ENCODE measurements at places on chromosomes 5 and 9.

DNA sequence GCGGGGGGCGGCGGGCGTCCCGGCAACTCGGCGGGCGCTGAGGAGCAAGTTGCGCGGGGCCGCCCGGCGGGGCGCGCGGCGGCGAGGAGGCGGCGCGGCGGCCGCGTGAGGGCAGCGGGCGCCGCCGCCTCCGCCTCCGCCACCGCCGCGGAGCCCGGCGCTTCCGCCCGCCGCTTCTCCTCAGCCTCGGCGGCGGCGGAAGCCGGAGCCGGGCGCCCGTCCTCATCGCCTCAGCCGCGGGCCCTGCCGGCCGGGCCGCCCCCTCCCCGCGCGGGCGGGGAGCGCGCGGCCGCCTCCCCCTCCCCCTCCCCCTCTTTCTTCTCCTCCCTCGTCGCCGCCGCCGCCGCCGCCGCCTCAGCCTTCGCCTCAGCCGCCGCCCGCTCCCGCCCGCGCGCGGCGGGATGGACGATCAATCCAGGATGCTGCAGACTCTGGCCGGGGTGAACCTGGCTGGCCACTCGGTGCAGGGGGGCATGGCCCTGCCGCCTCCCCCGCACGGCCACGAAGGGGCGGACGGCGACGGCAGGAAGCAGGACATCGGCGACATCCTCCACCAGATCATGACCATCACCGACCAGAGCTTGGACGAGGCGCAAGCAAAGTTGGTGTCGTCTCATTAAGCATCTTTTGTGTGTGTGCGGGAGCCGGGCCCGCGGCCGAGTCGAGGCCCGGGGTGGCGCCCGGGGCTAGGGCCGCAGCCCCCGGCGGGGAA, at the start of gene PBX3:
TSS of gene PBX3 (plus strand) at position 321 of the 712 bp plus-strand sequence.
- DNase-seq: peak; percentile 62

DNA sequence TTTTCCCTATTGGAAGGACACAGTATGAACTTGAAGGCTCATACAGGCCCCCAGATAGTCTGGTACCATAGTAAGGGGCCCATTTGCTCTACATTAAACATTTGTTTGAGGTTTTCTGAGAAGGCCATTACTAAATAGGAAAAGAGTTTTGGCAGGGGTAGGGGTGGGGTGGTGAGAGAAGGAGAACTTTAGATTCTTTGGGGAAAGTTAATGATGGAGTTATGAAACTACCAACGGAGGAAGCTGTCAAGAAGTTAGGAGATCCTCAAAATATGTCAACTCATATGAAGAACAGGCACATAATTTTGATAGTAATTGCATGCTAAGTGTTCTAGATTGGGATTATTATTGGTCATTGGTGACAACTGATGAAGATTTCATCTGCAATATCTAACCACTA, 114.7 kb downstream of the TAF11L14 start:
- no peak for DNase-seq

DNA sequence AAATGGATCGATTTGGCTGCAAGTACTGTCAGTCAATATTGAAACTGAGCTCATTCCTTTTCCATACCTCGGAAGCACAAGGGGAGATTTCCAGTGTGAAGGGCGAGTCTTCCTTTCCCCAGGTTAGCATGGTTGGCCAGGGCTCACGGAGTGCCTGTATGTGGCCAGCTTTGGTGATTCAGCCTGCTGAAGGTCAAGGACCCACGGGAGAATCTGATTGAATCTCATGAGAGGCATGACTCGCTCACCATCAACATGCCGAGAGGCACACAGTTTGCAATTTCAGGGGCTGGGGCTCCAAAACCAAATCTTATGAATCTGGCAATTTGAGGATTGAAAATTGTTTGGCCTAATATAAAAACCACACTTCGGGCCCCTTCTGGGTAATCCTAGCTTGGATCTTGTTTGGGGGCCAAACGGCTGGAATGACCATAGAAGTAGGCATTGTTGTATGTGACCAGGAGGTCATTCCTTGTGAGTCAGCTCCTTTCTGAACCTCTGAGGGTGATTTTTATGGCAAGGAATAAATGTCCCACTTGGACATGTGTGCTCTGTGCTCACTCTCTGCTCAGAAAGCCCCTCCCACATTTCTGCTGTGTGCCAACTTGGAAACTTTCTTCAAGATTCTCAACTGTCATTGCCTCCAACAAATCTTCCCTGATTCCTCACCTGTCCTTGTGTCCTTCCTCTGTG, 69.8 kb downstream of the DOCK2 start:
- DNase-seq: no peak

DNA sequence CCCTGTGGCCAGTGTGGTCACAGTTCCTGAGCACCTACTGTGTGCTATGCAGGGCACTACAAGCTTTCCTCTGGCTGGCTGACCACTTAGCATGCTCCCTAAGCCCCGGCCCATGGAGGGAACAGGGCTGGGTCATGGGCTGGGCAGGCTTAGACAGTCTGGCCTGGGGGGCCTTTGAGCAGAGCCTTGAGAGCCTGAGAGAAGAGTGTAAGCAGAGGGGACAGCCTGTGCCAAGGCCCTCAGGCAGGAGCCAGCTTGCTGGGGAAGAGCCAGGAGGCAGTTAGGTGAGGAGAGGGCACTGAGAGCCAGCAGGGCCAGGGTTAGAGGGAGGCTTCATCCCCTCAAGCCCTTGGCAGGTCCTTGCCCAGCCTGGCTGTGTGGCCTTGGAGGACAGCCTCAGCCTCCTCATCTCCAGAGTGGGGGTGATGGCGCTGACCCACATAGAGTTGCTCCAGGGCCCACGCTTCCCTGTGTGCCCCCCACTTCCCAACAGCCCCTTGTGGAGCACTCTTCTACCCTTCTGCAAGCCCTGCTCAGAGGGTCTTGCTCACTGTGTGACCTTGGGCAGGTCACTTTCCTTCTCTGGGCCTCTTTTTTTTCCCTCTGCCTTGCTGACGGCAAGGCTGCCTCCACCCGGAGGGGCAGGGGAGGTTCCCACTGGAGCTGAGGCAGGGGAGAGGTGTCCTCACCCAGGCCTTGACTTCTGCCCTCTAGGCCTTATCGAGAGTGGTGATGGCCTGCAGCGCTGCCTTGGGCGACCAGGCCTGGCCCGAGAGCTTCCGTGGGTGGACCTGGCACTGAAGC, 107.1 kb downstream of the PHF2 start:
- DNase-seq: no peak

DNA sequence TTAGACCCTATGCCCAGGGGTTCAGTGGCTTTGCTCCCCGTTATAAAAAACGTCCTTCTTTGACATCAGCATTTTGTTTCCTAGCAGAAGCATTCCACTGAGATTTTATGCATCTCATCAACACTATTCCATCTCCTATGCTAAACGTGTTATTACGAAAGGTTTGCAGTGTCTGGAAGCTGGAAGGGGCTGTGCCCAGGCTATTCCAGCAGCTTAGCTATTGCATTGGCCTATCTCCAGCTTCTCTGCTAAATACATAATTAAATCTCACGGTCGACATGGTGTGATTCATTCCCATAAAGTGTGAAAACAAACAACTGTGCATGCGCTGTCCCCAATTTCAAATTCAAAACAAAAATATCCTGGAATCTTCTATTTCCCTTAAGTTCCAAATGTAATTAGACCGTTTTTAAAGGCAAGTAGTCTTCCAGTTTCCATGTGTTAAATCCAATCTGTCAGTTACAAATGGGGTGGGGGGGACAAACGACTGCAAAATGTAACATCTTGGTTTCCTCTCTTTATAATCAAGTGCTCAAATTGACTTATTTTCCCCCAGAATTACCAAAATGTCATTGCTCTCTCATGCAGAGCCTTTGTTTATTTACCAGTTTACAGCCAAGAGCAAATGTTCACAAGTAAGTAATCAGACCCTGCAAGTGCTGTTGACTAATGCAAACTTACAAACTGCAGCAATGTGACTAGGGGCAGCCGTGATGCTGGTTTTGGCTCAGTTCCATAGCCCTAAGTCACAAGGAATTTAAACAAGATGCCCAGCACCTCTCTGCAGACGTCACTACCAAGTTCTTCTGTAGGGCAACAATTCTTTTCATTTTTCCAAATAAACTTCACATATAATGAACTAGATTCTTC, 212.3 kb upstream of the RORB start:
- DNase-seq: no peak

DNA sequence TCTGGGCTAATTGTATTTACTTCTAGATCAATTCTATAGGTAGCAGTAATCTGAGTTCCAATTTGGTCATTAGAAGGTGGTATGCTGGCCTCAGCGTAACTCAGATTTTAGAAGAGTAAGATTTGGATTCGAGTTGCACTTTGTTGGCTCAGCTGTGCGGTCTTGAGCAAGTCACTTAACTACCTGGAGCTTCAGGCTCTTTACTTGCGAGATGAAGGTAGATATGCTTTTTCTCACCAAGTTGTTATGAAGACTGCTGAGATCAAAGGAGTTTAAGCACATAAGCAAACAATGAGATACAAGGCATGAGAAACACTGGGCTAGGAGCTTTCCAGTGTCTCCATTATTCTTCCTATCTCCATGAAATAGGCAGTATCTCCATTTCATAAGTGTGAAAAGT, 133.8 kb upstream of the RANBP3L start:
- DNase-seq: no peak

Measured in CD4-positive, alpha-beta T cell treated with Interleukin-17A for 1 hour (primary cell).